Activated CD4-positive, alpha-beta memory T cell treated with anti-CD3 and anti-CD28 coated beads, Interleukin-2, amount 10 ng/mL, durations not matched to agents 7 days and 5 days (primary cell): ENCODE measurements at places on chromosomes 12 and 14. TPM values are rescaled to one million over a fixed set of nuclear protein-coding genes. Genes with fewer than 3 reads are reported as not detected.

Gene JPH4
- not detected for total RNA-seq

Gene EFS
- total RNA-seq, result not detected

Gene NID2
- 0.18 TPM for total RNA-seq

Gene TOX4
- 82.1 TPM for total RNA-seq

Gene OVCH1
- total RNA-seq, result not detected

Gene OR6C70
- total RNA-seq, result 0.25 TPM

Gene TPPP2
- total RNA-seq, result not detected

Gene ACOT4
- total RNA-seq, result 0.93 TPM

DNA sequence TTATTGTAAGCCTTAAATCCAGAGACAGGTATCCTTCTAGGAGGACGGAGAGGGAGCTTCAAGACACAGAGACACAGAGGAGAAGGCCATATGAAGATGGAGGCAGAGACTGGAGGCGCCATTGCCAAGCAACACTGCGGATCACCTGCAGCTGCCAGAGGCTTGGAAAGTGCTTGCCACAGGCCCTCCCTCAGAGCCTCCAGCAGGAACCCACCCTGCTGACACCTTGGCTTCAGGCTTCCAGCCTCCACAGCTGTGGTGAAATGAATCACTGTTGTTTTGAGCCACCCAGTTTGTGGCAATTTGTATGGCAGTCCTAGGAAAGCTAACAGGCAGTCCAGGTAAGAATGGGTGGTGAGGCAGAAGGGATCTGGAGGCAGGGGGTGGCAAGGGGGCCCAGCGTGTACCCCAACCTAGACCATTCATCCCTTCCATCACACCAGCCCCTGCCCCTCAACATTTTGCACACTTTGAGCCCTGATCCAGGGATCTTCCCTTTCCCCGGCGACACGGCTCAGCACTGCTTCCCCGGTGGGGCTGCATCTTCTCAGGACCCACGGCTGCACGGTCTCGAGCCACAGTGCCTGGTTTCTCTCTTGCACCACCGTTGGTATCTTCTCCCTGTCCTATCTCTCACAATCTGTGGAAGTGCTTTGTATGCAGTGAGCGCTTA lies 22.3 kb upstream of the BCDIN3D start:
- DNase-seq, result no peak
- no peak overlapping the region for H3K4me3 ChIP-seq
- H3K27ac ChIP-seq, result no peak overlapping the region
- H3K4me1 ChIP-seq, result no peaks in the 10 kb centered on the region
- H3K27me3 ChIP-seq, result peaks cover 9% of the 10 kb centered on the region
- H3K36me3 ChIP-seq, result no peaks in the 10 kb centered on the region

GRCh38 chr14:98605043-98605442 lies 667.0 kb downstream of the BCL11B start:
- no peak overlapping the region for H3K4me3 ChIP-seq
- no peak overlapping the region for H3K27ac ChIP-seq
- H3K36me3 ChIP-seq, result no peaks in the 10 kb centered on the region
- H3K27me3 ChIP-seq, result no peaks in the 10 kb centered on the region
- no peak for DNase-seq

- H3K4me3 ChIP-seq, result no peak overlapping the region
- DNase-seq, result no peak
- H3K4me1 ChIP-seq, result no peaks in the 10 kb centered on the region
Observed at GRCh38 chr12:12979731-12980259, 20.3 kb downstream of the HEBP1 start.

DNA sequence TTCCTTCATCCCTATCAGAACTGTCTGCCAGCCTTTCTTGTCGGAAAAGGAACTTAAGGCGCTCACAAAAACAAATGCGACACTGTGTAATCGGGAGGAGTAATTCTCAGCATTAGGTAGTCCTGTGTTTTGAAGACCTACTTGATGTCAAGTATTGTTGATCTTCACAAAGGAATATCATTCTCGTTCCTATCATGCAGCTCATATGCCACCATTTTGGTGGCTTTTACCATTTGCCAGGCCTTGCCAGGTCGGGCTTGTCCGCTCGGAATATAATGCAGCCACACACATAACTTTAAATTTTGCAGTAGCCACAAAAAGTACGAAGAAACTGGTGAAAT lies 903 bp upstream of the PPP4R3A start:
- H3K4me1 ChIP-seq, result peaks cover 24% of the 10 kb centered on the region
- peak overlapping the region; percentile 100 for H3K27ac ChIP-seq
- no peaks in the 10 kb centered on the region for H3K27me3 ChIP-seq
- H3K4me3 ChIP-seq, result peak overlapping the region; percentile 98
- no peak for DNase-seq
- peaks cover 30% of the 10 kb centered on the region for H3K36me3 ChIP-seq

GRCh38 chr14:24246765-24247212 lies 4.4 kb upstream of the TINF2 start:
- peak overlapping the region; percentile 55 for H3K4me3 ChIP-seq
- H3K36me3 ChIP-seq, result peaks cover 19% of the 10 kb centered on the region
- H3K27me3 ChIP-seq, result no peaks in the 10 kb centered on the region

DNA sequence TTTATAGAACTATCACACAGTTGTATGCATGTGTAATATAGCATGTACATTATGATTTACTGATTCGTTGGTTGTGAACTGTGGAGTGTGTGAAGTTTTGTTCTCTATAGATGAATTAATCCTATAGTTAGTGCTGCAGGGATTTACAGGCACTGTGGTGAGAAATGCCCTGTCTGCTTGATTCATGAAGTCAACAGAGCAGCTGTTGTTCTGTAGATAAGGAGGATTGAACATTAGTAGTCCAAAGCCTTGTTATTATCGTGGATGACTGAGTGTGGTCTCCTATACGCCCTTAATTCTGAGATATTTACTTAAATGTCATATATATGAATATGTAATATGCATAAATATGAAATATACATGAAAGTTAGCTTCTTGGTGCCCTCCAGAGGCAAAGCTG lies 98.3 kb downstream of the DNAH10 start:
- no peaks in the 10 kb centered on the region for H3K36me3 ChIP-seq
- H3K27me3 ChIP-seq, result peaks cover 5% of the 10 kb centered on the region
- H3K27ac ChIP-seq, result no peak overlapping the region
- H3K4me3 ChIP-seq, result no peak overlapping the region
- no peaks in the 10 kb centered on the region for H3K4me1 ChIP-seq

DNA sequence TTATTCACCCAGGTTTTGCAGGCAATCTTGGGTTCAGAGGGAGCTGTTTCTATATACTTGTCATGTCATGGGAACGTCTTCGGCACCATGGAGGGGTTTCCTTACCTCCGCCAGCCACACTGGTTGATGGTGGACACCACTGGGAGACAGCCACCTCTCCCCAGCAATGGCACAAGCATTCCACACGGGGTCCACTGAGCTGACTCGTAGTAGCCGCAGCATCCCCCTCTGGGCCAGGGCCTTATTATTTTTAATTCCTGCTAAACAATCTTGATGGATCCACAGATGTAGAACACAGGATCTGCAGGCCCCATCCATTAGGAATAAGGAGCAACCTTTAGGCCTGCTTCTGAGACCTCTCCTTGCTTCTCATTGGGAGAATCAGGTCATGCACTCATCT lies 132.9 kb downstream of the DICER1 start:
- H3K27ac ChIP-seq, result no peak overlapping the region
- H3K4me1 ChIP-seq, result no peaks in the 10 kb centered on the region
- no peaks in the 10 kb centered on the region for H3K36me3 ChIP-seq
- no peak for DNase-seq

DNA sequence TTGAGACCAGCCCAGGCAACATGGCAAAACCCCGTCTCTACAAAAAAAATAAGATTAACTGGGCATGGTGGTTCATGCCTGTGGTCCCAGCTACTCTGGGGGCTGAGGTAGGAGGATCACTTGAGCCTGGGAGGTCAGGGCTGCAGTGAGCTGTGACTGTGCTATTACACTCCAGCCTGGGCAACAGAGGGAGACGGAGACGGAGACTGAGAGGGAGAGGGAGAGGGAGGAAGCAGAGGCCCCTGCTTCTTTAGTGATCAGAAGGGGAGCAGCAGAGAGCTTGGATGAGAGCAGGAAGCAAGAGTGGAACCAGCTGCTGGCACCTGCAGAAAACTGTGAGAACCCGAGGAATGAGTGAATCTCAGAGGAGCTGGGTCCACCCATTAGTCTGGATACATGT lies 45.9 kb downstream of the ISCA2 start:
- H3K4me3 ChIP-seq, result no peak overlapping the region
- H3K4me1 ChIP-seq, result no peaks in the 10 kb centered on the region
- H3K27ac ChIP-seq, result no peak overlapping the region

DNA sequence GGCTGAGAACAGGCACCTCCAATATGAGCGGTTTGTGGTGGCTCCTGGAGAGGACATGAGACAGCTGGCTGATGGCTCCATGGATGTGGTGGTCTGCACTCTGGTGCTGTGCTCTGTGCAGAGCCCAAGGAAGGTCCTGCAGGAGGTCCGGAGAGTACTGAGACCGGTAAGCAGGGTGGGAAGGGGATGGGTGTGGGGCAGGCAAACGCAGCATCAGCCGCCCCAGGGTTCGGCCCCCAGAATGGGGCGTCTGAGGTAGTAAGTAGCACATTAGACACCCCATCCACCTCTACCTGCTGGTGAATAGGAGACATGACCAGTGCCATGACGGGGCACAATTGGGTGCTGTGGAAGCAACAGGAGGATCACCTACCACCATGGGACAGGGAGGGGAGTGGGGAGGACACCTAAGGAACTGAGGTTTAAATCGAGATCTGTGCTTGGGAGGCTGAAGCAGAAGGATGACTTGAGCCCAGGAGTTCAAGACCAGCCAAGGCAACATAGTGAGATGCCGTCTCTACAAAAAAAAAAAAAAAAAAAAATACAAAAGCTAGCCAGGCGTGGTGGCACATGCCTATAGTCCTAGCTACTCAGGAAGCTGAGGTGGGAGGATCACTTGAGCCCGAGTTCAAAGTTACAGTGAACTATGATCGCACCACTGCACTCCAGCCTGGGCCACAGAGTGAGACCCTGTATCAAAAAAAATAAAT lies 25.5 kb downstream of the ITGA7 start:
- no peaks in the 10 kb centered on the region for H3K36me3 ChIP-seq
- H3K4me1 ChIP-seq, result peaks cover 1% of the 10 kb centered on the region
- no peak for DNase-seq
- no peak overlapping the region for H3K27ac ChIP-seq
- no peak overlapping the region for H3K4me3 ChIP-seq
